ENCODE measurements at places on chromosomes 1 and 21. TPM values are rescaled to one million over a fixed set of nuclear protein-coding genes. Genes with fewer than 3 reads are reported as not detected.
A peak's percentile ranks its signal among the peaks of the same experiment; 100 is the strongest.

DNA sequence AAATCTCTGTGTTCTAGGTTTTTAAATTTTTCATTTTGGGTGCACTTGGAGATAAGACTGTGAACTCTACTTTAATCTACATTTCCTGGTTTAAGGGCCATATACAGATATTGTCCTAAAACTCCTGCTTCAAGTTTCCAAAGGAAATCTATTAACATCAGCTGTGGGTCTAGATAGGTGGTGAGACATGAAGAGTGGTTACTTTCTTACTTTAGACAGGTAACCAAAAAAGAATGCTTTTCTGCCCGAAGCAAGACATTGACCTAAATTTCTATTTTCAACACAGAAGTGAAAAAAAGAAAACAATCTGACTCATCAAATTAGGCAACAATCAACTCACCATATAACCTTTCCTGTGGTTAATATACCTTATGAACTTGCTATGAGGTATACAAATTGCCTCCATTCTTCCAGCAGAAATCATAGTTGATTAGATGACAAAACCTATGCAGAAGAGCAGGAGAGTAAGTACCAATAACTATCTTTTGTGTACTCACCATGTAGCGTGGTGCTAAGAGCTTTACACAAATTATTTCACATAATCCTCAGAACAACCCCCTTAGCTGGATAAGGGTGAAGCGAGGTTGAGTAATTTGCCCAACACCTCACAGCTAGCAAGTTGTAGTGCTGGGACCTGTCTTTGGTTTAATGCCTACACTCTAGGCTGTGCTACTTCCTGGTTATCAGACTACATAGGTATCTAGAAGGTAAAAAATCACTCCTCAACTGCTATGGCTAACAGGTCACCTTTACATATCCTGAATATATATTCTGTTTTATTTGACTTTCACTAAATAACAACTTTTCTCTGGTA, 23.4 kb upstream of the PTPN14 start:
- DNase-seq, result no peak

DNA sequence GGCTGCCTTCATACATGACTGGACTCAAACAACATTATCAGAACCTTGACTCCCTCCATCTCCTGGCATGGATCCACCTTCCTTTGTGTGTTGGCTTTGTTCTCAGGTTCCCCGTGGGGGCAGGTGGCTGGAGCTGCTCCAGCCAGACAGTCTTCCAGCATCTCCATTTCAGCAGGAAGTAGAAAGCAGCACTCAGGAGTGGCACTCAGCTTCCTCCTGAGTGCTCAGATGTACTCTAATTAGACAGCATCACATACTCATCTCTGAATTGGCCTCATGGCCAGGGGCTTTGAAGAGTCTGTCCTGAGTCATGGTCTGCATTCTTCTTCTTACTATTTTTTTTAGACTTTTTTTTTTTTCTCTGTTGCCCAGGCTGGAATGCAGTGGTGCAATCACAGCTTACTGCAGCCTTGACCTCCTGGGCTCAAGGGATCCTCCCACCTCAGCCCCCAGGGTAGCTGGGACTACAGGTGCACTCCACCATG, 27.9 kb downstream of the OVAAL start:
- DNase-seq, result peak; percentile 85

GRCh38 chr1:218403300-218403699, 58.2 kb downstream of the TGFB2 start:
- no peak for DNase-seq

- peak; percentile 36 for DNase-seq
These were observed 6.6 kb downstream of the CFAP141 start for GRCh38 chr1:154199563-154199879.

- peak; percentile 31 for DNase-seq
These were observed 15.8 kb downstream of the GPSM2 start for GRCh38 chr1:108892356-108893140.

DNA sequence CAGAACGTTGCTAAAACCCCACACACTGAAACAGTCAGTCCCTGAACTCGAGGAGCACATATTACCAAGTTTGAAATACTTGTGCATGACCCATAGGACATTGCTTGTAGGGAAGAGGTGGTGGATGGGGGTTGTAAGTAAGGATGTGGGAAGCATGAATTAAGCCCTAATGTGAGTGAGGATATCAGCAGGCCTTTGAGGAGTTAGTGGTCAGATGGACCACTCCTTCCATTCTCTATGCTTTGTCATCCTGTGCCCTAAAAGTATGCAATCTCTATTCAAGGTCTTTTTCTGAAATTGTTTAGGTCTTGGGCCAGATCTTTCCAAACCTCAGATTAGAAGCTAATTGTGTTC, 70.9 kb upstream of the SAMSN1 start:
- DNase-seq, result no peak

GRCh38 chr1:84959294-84959693, 37.6 kb downstream of the MCOLN2 start:
- DNase-seq, result no peak

GRCh38 chr1:65339866-65340468, 30.6 kb downstream of the DNAJC6 start:
- peak; percentile 23 for DNase-seq

- no peak for DNase-seq
These were observed 38.6 kb upstream of the RGS18 start for GRCh38 chr1:192119701-192120100.

DNA sequence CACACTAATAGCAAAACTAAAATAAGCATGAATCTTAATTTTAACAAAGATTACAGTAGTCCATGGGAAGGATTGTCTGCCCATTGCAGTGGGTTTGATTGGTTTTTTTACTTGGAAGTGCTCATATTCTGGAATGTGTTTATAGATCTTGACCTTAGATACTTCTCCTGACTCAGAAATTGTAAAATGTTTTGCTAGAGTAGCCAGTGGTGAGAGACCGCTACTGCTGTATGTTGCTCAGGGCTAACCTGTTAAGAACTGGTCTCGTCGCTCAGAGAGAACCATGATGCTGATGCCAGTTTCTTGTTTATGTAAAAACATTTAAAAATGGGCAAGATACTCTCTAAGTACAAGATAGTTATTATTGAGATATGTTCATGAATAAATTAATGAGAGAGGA, 99.9 kb downstream of the ROR1 start:
- peak; percentile 84 for DNase-seq

- no peak for DNase-seq
These were observed 1.7 kb downstream of the SDC3 start for GRCh38 chr1:30906631-30907441.

DNA sequence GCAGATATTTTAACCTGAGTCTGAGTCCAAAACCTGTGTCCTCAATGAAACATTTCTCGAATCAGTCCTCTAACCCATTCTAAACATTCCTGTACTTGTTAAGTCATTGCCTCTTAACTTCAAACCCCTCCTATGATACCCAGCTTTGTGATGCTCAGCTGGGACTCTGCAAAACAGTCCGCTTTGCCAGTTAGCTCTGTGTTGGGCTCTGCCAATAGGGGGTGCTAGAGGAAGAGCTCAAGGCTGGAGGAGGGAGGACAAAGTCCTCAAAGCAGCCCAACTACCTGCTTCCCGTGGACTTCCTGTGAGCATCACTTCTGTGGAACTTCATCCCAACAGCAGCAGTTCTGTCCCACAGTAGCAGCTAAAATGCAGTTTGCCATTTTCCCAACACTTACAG, 38.1 kb upstream of the SYT14 start:
- no peak for DNase-seq

DNA sequence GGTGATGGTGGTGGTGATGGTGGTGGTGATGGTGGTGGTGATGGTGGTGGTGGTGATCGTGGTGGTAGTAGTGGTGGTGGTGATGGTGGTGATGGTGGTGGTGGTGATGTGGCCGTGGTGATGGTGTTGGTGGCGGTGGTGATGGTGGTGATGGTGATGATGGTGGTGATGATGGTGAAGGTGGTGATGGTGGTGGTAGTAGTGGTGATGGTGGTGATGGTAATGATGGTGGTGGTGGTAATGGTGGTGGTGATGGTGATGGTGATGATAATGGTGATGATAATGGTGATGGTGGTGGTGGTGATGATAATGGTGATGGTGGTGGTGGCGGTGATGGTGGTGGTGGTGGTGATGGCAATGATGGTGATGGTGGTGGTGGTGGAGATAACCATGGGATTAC, 6.8 kb upstream of the COL6A2 start:
- no peak for DNase-seq

DNA sequence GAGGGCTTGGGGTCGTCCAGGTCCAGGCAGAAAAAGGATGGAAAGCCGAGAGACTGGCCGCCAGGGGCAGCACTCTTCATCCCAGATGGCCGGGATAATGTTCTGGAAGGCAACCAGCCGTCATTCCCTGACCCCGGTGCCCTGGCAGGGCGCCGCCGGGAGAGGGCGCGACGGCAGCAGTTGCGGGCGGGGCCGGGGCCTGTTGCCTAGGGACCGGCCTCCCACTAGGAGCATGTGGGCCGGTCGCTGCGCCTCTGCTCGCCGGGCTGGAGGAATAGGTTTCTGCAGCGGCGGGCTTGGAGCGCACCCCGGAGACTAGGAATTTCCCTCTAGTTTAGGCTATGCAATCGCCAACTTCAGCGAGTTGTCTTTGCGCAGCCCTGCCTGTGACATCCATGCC, 11.0 kb downstream of the DMRTB1 start:
- no peak for DNase-seq

DNA sequence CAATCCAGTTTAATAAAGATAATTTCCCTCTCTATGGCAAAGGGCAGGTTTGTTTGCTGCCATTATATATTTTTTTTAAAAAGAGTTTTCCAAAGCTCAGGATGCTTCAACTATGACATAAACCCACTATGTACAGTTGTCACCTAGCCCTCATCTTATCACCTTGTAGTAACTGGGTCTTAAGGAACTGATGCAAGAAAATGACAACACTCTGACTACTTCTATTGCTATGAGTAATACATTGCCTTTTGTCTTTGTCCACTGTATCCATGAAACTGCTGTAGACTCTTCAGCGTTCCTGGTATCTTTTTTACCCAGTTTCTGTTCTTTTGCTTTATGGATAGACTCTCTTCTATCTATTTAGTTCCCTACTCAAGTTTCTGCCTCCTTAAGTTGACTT, 586.5 kb downstream of the NEGR1 start:
- DNase-seq, result no peak

DNA sequence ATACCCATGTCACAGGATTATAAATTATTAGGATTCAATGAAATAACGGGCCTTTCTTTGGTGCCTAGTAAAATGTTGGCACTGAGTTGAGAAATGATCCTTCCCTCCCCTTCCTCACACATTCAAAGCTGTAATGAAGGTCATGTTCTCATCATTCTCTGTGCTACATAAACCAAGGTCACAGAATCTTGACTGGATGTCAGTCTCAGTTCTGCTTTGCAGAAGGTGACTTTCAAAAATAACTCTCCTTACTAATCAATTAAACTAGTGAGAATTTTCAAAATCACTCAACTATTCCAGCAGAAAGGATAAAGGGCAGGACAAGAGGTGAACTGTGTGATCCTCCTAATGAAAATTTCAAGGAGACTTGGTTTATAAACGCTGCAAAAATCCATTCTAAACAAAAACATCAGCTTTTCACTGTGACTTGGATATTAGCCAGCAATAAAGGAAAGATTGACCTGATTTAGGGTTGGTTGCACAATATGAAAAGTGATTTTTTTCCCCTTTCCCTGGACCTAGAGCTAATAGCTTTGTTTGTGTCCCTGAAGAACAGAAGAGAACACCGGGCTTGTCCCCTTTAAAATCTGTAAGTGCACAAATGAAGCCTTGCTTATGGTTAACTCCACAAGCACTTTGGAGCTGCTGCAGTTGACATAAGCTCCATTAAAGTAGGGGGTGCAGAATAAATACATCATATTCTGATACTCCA, 120.1 kb downstream of the SEC16B start:
- no peak for DNase-seq

DNA sequence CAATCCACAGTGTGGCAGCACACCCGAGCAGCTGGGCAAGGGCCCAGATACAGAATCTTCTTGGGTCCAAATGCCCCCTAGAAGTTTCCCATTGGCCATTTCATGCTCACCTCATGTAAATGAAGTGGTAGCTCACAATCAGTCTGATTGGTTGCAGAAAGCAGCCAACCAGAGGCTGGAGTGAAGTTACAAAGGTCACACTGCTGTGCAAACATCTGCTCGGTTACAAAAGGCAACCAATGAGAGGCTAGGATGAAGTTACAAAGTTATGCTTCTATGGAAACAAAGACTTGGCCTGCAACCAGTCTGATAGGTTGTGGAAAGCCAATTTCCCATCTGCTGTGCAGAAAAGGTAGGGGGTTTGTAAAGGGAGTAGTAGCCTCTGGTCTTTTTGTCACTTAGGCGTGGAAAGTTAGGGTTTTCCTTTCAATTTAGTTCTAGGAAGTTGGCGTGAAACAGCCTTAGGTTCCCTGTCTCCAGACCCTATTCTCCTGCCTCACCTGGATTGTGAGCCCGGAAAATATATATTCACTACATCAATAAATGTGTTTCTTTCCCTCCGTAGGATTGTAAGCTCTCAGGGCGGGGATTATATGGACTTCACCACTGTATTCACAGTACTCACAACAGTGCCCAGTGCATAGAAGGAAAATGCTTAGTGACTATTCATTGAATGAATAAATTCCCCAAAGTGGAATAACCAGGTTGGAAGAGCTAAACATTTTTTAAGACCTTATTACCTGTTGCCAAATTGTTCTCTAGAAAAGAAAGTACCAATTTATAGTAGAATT, 91.9 kb downstream of the URB2 start:
- DNase-seq, result no peak

GRCh38 chr1:82073071-82073470, 272.3 kb downstream of the ADGRL2 start:
- DNase-seq, result no peak

DNA sequence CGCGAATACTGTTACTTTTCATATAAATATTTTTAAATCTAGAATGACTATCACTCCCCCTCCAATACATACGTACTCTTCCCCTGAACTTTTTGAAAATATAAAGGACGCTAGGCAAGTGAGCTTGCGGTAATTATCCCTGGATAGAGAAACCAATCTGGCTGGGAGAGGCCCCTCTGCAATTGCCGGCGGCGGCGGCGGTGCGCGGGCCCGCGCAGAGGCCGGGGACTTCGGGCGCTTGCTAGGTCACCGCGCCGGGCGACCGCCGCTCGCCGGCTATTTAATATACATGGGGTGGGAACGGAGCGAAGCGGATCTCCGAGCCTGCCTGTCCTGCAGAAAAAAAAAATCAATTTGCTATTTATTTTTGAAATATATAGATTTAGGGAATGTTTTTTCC, 416.3 kb upstream of the ESRRG start:
- DNase-seq, result no peak

C1orf185 gene
- total RNA-seq, result not detected

PTPRC gene
- total RNA-seq, result 0.48 TPM

HCRTR1 gene
- total RNA-seq, result not detected

GREM2 gene
- 5.4 TPM for total RNA-seq

SPEN gene
- total RNA-seq, result 28.5 TPM

VCAM1 gene
- total RNA-seq, result not detected

CD5L gene
- total RNA-seq, result not detected

CDA gene
- total RNA-seq, result 8.8 TPM

FMN2 gene
- total RNA-seq, result 97.2 TPM

VPS45 gene
- total RNA-seq, result 41.7 TPM

BTF3L4 gene
- total RNA-seq, result 47.9 TPM

All from HFFc6 (cell line).